ENCODE measurements at places on chromosomes 7 and 10.
A peak's percentile ranks its signal among the peaks of the same experiment; 100 is the strongest.

GRCh38 chr7:18350678-18351077, 144.9 kb upstream of the HDAC9 start:
- no peak for DNase-seq

- no peak for DNase-seq
Measured at GRCh38 chr10:49597426-49598163, 12.5 kb upstream of the SLC18A3 start.

DNA sequence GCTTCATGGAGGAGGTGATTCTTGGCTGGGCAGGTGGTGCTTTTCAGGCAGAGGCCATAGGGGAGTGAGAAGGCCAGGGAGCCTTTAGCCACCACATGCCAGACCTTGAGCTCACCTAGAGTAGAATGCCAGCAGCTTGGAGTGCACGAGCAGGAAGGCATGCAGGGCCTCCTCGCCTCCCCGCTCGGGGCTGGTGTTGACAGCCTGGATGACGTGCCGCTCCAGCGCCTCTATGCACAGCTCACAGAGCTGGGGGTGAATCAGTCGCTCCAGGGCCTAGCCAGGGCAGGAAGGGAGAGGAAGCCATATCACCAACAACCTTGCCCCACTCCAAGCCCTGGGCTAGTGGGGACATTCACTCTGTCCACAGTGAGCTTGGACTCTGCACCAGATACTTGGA, 15.7 kb downstream of the HPS1 start:
- DNase-seq = peak; percentile 17

DNA sequence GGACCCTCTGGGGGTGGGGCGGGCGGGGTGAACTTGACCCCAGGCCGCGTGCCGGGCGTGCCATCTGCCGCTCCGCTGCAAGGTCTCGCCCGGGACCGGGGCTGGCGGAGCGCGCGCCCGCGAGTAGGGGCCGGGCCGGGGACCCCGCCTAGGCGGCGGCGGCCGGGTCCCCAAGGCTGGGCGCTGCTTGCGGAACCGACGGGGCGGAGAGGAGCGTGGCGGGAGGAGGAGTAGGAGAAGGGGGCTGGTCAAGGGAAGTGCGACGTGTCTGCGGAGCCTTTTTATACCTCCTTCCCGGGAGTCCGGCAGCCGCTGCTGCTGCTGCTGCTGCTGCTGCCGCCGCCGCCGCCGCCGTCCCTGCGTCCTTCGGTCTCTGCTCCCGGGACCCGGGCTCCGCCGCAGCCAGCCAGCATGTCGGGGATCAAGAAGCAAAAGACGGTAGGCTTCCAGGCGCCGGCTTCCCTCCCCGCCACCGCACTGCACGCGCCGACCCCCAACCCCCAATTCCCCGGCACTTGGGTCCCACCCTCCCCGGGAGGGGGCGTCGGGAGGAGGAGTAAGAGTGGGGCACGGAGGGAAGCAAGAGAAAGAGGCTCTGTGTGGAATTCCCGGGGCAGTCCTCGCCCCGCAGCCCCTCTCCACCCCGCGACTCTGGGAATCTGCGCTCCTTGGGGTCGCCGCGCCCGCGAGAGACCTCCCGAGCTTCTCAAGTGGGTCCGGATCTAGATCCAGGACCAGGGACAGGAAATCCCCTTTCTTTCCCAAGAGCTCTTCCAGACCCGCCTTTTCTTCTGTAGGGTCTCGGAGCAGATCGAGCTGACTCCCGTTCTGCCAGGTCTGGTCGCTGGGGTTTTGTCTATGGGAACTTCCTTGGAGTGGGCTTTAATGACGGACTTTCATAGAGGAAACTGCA, at the start of gene PAPSS2:
Gene PAPSS2, plus strand, starts transcription at position 308 of the 913 bp plus-strand sequence. Its CDS starts 104 bp downstream, at position 412.
- DNase-seq = peak; percentile 65

GRCh38 chr10:21363092-21363730, 162.3 kb downstream of the SKIDA1 start:
- DNase-seq = no peak

DNA sequence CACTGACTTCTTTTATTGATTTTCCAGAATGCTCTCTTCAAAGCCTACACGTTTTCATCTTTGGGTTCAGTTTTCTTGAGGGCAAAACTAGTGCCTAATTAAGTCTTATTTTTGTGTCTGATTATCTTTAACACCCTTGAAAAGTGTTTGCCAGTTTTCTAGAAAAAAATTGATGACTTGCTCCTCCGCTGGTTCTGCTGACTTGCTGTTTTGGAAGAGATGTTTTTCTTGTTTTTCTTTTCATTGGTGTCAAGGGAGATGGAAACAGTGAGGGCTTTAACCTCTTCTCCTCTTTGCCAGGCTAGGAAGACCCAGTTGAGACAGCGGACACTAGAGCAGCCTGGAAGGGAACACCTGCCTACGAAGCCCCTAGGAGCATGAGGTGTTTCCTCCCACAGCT, 123.7 kb upstream of the EEPD1 start:
- no peak for DNase-seq

GRCh38 chr10:29237786-29238185, 51.1 kb upstream of the LYZL1 start:
- DNase-seq = no peak

Measured in GM13976 (cell line).